Cardiac fibroblast (primary cell): ENCODE measurements at places on chromosomes 16 and 17.
A peak's percentile ranks its signal among the peaks of the same experiment; 100 is the strongest.

DNA sequence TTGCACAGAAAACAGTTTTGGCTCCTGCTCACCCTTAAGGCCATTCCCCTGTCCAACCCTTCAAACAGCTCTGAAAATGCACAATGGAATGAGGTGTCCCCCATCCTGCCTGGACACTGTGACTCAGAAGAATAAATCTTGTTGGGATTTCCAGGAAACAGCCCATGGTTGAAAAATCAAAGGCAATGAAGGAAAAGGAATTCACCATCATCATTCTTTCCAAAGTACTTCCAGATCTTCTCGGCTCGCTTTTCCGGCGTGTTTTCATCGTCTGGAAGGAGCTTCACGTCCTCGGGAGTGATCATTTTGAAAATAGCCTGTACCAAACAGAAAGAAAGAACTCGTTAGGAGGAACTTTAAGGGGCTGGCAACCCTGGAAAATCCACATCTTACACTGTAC, 4.3 kb downstream of the RCVRN start:
- DNase-seq = peak; percentile 55

DNA sequence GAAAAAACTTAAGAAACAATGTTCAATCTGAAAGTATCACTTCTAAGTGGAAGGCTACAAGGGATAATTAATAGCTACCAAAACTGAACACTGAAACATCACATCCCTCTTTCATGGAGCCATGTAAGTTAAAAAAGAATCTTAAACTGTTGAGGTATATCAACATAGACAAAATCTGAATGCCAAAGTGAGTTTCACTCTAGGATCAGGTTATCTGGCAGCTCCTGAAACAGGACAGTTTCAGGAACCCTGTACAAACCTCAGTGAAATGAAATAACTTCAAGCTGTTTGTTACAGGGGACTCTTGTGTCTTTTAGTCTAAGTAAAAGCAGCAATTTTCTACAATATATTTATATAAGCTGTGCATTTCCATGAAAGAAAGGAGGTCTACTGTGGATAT, 73.2 kb downstream of the KANSL1 start:
- no peak for DNase-seq

GRCh38 chr16:19284207-19284606, 1.3 kb upstream of the CLEC19A start:
- DNase-seq = no peak

GRCh38 chr16:32116080-32116479, 137.0 kb upstream of the TP53TG3D start:
- no peak for DNase-seq

DNA sequence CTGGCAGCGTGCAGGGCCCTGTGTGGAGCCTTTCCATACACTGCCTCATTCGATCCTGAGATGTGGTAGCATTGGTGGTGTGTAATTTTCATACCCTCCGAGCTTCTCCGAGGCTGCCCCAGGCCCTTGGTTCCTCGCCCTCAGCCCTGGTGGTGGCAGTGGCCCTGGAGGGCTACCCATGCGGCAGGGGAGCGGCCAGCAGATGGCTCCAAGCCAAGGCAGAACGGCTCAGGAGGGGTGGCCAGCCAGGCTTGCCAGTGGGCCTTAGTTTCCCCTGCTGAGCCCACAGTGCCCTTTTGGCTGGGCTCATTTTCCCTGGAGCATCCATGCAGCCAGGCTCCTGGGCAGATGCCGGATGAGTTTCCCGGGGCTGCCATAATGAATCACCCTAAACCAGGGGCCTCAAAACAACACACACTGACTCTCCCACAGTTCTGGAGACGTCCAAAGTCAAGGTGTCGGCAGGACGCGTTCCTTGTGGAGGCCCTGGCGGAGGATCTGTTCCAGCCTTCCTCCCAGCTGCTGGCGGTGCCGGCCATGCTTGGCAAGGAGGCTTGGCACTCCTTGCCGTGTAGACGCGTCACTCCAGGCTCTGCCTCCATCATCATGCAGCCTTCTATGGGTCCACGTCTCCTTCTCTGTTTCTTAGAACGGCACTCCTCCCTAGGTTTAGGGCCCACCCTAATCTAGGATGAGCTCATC, 158.8 kb upstream of the GSE1 start:
- no peak for DNase-seq

GRCh38 chr17:61467416-61468262, 15.4 kb downstream of the TBX4 start:
- peak; percentile 45 for DNase-seq

DNA sequence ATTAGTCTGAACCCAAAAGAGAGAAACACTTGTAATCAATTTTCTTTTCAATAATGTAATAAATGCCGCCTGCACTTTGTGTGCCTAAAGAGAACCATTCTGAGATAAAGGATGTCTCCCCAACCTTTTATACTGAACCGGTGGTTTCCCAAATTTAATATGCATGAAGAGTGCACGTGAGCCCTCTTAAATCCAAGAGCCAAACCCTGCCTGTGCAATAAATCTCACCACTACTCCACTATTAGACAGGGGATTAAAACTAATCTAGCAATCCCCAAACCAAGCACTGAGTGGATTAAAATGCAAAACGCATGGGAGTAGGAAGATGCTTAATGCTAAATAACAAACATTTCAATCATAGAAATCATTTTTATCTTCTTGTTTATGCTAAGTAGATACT, 351.0 kb upstream of the PSMD7 start:
- no peak for DNase-seq

DNA sequence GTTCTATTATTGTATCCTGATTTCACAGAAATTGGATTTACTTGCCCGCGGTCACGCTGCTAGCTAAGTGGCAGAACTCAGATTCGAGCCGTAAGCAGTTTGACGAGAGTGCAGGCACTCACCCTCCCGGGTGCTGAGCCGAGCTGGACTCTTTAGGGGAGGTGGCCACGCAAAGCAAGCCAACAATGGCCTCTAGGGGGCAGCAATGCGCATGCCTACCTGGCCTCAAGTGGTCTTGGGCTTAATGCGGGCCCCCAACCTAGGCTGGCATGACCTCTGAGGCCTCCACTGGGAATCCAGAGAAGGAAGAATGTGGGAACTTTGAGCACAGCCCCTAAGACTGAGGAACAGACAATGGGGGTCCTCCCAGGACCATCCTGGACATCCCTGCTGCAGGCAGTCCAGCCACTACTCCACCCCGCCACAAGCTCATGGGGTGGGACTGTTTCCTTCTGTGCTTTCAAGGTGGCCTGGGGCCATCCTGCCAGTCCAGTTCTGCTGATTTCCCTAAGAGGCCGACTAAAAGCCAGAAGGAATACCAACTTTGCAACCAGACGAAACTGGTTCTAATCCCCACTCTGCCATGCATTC, 276.5 kb downstream of the XYLT1 start:
- DNase-seq = peak; percentile 2

GRCh38 chr16:54936201-54936978, 5.7 kb downstream of the IRX5 start:
- peak; percentile 32 for DNase-seq
